ENCODE measurements at places on chromosomes 16 and 17.
A peak's percentile ranks its signal among the peaks of the same experiment; 100 is the strongest.

GRCh38 chr16:57960826-57961472 lies 10.0 kb downstream of the CNGB1 start:
- no peak for DNase-seq

- no peak for DNase-seq
Observed at GRCh38 chr17:27856676-27857432, 36.3 kb downstream of the LYRM9 start.

DNA sequence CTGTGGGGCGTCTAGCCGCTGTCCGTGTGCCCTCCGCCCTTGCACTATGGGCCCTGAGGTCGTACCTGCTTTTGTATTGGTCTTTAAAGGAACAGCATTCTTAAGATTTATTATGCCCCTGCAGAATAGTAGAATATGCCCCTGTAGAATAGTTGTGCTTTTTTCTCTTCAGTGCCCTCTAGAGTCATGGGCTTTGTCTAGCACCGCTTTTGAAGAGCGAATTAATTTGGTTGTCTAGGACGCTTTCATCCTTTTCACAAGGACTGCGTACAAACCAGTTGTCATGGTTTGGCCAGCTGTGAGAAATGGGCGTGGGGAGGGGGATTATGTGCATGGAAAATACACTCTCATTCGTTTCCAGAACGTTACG lies 621 bp downstream of the CEP95 start:
- DNase-seq: peak; percentile 64

DNA sequence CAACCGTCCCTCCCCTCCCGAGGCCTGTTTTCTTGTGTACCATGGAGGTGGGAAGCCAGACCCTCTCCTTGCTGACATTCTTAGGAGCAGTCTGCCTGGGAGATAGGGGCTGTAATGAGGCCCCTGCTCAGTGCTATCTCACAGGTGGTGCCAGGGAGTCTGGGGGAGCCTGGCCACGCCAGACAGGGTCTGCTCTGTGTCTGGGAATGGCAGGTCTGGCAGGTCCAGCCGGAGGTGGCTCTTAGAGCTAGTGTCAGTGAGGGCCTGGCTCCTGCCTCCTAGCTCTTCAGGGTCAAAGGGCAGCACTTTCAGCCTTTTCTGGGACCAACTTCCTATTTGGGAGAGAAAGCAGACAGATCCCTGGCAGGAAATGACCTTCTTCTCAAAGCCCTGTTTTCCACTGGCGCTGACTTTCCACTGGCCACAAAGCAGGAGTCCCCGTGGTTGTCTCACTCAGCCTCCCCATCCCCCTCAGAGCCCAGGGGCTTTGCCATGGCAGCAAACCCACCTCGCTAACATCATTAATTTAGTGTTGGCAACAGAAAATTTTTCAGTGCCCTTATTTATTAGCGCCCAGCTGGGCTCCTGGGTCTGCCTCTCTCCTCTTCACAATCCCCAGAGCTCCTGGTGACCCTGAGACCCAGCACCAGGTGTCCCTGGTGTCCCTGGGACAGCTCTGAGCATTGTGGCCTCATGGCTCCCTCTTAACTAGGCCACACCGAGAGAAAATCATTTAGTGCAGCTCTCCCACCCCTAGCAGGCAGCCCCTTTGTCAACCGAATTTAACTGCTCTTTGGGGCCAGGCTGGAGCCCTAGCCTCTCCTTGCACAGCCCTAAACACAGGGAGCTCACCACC lies 24.0 kb upstream of the DOK4 start:
- DNase-seq: no peak

- no peak for DNase-seq
Observed at GRCh38 chr17:60639019-60639330, 38.7 kb upstream of the BCAS3 start.

DNA sequence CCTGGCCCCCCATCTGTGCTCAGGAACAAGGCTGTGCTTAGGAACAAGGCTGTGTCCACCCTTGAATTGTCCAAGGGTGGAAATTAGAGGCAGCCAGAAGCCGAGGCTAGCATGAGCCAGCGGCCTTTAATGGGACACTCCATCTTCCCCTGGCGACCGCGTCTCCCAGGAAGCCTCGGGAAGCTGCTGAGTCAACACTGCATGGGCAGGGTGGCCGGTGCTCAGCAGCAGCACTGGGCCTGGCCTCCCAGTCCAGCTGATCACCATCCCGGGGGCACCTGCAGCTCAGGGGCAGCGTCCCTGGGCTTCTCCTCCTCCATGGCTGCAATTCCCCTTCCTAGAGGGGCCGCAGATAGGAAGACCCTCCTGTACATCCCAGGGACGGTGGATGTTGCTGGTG lies 180.8 kb downstream of the ENGASE start:
- DNase-seq: no peak

DNA sequence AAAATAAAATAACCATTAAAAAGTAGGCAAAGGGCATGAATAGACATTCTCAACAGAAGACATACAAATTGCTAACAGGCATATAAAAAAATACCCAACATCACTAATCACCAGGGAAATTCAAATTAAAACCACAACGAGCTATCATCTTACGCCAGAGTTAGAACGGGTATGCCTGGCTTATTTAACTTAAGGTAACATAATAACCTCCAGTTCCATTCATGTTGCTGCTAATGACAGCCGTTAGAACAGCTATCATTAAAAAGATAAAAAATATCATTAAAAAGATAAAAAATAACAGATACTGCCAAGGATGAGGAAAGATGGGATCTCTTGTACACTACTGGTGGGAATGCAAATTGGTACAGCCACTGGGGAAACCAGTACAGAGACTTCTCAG lies 89.3 kb downstream of the GAS7 start:
- DNase-seq: no peak

- no peak for DNase-seq
Observed at GRCh38 chr16:84369105-84369504, 767 bp downstream of the ATP2C2 start.

DNA sequence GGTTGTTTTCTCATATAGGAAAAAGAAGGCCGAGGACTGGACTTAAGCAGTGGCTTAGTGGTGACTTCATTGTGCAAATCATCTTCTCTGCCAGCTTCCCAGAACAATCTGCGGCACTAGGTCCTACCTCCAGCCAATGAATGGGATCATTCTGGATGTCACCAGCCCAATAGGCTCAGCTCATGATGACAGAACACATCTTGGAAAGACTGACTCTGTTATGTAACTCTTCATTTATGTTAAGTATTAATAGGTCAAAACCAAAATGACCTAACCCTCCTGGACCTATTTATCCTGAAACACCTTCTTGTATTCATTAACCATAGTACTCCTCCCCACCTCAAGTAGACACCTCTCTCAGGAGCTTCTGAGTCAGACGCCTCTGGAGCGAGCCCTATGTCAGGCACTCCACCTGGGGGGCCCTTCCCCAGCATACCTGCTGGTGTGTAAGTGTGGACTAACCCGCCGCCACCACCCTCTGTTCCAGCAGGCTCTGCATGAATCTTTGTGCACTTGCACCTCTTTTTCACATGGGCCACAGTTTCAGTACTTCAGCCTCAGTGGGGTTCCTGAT lies 7.2 kb downstream of the ARL2BP start:
- DNase-seq: no peak

DNA sequence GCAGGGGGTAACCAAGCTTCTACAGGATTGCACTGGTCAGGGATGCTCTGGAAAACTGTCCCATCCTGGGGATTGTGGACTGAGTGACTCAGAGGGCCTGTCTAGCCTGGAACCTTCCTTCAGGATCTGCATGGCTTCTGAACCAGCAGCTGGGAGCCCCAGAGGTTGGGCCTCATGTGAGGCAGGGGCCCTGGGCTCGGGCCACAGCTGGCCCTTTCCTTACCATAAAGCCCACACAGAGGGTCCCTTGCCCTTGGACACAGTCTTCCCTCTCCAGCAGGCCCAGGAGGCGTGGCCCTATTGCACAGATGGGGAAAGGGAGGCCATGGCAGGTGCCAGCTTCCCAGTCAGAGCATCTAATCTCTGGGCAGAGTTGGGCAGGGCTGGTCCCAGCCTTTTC lies 30.5 kb downstream of the ADCY7 start:
- no peak for DNase-seq

- peak; percentile 23 for DNase-seq
Observed at GRCh38 chr17:28901866-28902818, 737 bp downstream of the DHRS13 start.

- DNase-seq: no peak
Observed at GRCh38 chr17:61091096-61091495, 308.5 kb upstream of the TBX2 start.

DNA sequence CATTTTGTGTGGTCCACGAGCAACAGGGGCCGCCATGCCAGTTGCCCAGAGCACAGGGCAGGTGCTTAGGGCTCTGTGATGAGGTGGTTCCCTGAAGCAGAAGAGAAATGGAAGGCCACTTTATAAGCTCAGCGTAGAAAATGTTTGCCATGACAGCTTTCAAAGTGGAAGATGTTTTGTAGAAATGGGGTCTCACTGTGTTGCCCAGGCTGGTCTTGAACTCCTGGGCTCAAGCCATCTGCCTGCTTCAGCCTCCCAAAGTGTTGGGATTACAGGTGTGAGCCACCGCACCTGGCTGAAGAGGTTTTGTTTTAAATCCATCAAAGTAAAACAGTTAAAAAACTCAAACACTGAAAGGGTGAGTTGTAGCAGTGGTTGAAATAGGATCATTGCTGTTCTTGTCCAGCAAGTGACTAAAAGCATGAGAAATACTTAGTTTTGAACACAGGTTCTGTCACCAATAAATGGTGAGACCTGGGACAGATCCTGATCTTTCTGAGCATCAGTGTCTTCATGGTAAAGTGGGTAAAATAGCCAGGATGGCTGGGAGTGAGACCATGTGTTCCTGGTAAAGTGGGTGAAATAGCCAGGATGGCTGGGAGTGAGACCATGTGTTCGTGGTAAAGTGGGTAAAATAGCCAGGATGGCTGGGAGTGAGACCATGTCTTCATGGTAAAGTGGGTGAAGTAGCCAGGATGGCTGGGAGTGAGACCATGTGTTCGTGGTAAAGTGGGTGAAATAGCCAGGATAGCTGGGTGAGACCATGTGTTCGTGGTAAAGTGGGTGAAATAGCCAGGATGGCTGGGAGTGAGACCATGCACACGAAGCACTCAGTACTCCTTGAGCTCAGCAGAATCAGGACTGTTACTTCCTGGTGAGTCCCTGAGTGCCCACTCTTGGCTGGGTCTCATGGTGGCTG lies 46.0 kb downstream of the BANP start:
- DNase-seq: no peak

DNA sequence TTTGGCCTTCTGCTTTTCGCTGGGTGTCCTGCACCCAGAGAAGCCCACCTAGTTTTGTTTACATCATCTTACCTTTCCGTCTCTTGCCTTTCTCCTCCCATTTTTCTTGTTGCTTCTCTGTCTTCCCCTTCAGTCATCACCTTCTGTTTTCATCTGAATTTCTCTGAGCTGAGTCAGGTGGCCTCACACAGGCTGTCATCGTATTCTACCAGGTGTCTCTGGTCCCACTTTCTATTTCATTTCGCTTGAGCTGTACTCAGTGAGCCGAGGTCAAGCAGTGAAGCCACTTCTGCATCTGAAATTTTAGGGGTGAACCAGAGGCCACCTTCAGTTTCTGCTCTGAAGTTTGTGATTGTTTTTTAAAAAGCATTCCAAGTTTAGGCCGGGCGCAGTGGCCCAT lies 9.7 kb downstream of the CRAMP1 start:
- no peak for DNase-seq

GRCh38 chr17:80270836-80271235 lies 10.2 kb downstream of the RNF213 start:
- no peak for DNase-seq

DNA sequence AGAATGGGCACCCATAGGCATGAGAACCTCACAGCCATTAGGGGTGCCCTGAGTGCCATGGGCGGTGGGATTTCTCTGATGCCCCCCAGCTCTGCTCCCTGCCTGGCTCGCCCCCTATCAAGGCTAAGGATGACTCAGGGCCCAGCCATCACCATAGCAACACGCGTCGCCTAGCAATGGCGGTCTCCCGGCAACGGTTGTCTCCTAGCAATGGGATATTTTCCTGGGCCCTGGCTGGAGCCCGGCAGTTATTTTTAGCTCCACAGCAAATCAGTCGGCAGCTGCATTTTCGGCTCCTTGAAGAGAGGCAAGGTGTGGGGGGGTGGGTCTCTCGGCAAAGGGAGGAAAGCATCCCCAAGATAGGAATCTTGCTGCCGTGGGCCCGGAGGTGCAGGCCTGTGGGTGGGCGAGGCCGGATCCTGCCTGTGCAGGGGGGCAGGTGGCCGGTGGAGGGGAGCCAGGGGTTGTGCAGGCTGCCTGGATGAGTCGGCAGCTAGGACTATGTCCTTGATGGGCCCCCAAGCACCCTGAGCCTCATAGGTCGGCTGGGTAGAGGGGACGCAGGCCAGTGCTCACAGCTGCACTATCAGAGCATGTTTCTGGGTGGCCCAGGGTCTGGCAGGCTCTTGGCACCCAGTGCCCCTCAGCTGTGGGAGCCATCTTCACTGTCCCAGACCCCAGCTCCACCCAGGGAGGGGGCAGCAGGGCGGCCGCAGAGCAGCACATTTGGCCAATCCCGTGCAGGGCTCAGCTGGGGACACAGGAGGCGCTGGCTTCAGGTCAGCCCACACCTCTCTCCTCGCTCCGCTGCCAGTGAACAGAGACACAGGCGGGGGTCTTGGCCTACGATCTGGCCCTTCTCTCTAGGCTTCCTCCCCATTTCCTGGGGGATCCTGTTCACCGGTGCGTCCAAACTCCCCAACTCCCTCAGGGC lies 4.2 kb upstream of the FBXL16 start:
- DNase-seq: peak; percentile 63

GRCh38 chr16:68744744-68745280 lies 7.7 kb downstream of the CDH1 start:
- no peak for DNase-seq

- no peak for DNase-seq
Observed at GRCh38 chr17:38914741-38915638, 10.4 kb upstream of the LASP1NB start.

DNA sequence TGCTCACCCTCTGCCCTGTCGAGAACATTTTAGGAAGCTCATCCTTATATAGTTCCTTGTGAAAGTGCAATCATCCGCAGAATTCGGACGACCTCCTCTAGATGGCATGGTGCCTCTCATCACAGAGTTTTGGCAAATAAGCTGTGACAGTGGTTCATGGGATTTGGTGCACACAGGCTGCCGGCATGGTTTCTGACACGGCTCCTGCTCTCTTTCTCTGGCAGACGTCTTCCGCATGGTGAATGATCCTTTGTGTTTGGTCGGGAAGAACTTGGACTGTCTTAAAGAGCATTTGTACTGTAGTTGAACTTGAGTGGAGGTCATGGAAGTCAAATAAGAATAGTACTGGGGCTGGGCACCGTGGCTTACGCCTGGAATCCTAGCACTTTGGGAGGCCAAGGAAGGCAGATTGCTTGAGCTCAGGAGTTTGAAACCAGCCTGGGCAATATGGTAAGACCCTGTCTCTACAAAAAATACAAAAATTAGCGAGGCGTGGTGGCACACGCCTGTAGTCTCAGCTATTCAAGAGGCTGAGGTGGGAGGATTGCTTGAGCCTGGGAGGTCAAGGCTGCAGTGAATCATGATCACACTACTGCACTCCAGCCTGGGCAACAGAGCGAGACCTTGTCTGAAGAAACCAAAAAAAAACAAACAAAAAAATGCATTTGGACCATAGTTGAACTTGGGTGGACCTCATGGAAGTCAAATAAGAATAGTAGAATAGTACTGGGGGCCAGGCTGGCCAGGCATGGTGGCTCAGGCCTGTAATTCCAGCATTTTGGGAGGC lies 34.7 kb upstream of the NAT9 start:
- no peak for DNase-seq

GRCh38 chr17:63481488-63481870 lies 4.6 kb downstream of the ACE start:
- DNase-seq: no peak

Data from MG63 (cell line).